ENCODE measurements at places on chromosomes 2 and 18.

- no peak for DNase-seq
Measured at GRCh38 chr2:18435426-18436037, 124.9 kb downstream of the RDH14 start.

GRCh38 chr2:59322870-59323269, 1081.7 kb upstream of the FANCL start:
- no peak for DNase-seq

DNA sequence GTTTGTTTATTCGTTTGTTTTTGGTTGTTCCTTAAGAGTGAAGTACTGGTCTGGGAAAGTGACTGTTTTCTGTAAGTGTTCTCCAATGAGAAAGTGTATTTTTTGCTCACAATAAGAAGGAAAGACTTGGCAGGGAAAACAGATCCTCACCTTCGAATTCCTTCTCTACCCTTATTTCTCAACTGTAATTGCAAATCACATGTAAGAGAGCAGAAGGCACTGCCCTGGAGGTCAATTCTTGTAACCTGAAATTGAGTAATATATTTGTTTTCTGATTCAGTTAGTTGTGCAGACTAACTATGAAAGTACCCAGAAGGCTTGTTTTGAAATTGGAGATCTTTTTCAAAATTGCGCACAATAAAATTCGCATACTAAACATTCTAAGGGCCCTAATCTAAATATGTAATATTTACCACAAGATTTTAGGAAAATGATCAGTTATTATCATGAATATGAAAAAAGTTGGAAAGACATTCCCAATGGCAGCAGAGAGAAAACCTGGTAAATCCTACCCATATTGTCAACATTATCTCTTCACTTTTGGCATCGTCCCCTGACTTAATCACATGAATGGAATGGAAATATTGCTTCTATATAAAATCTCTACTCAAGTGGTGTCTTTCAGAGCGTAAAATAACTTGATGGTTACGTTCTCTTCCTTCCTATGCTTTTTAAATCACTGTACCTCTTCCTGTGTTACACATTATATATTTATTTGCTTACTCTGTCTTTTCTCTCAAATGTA, 24.1 kb downstream of the TFPI start:
- DNase-seq = no peak

GRCh38 chr2:214807653-214808052, 1.8 kb downstream of the BARD1 start:
- no peak for DNase-seq

GRCh38 chr2:72183016-72183415, 35.4 kb upstream of the CYP26B1 start:
- no peak for DNase-seq

DNA sequence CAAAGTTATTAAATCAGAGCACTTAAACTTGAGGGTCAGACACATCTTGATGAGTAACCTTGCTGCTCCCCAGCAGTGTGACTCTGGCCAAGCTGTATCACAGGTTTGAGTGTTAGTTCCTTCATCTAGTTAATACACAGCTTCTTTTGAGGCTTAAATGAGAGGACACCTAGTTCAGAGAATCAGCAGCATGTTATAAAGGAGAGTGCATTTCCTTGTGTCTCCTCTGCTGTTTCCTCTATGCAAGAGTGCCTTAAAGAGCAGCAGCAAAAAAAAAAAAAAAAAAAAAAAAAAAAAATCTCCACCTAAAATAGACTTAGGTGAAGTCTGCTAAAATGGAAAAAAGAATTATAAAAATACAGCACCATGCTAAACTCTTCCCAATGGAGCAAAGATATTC, 261.9 kb downstream of the TCF4 start:
- no peak for DNase-seq

- no peak for DNase-seq
Measured at GRCh38 chr2:11945139-11946126, 199.0 kb downstream of the LPIN1 start.

GRCh38 chr18:2338601-2339000, 232.7 kb downstream of the METTL4 start:
- no peak for DNase-seq

DNA sequence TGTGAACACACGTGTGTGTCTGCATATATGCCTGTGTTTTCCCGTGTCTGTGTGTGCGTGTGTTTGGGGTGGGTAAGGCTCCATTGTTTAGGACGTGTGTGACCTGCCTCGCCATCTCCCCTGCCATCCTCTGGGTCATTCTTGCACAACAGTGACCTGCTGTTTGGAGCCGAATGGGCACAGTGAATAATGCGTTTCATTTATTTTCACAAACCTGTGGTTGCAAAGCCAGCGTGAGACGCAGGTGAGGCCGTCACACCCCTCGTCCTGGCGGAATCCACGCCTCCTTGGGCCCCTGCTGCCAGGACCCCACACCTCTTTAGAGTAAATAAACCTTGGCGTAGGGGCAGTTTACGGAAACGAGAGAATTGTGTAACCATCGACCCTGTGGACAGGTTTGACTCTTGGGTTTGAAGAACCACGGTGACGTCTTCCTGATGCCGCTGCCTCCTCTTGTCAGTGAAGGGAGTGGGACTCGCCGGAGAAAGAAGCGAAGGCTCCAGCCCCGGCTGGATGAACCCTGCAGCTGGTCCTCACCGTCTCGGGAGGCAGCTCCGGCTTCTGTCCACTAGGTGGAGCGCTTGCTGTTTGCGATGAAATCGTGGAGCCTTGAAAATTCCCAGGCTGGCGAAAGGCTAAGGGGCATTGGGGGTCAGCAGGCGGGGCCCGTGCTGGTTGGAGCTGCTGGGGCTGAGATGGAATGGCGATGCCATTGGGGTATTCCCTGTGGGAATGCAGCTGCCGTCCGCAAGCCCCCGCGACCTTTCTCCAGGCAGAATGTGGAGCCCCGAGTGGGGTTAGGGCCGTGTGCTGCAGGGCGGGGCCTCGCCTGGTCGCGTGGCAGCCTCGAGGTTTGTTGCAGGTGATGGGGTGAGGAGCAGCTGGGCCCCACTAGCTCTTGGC, 81.1 kb downstream of the RTP5 start:
- DNase-seq = no peak

GRCh38 chr2:27914805-27915175, 24.3 kb downstream of the BABAM2 start:
- DNase-seq = no peak

DNA sequence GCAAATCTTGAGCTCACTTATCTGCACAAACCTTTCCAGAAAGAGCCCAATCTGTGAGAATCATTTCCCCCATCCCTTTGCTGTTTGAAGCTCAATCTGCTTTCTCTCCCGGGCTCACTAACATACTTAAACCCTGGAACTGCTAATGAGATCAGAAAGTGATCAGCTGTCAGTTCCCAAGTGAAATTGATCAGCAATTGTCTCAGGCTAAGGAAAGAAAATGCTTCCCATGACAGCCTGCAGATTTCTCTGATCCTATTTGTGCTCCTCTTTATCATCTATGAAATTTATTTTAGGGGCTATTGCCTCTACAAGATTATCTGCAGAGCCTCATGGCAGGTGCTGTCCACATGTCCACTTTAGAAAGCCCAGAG, 239.0 kb upstream of the CXCR4 start:
- no peak for DNase-seq

DNA sequence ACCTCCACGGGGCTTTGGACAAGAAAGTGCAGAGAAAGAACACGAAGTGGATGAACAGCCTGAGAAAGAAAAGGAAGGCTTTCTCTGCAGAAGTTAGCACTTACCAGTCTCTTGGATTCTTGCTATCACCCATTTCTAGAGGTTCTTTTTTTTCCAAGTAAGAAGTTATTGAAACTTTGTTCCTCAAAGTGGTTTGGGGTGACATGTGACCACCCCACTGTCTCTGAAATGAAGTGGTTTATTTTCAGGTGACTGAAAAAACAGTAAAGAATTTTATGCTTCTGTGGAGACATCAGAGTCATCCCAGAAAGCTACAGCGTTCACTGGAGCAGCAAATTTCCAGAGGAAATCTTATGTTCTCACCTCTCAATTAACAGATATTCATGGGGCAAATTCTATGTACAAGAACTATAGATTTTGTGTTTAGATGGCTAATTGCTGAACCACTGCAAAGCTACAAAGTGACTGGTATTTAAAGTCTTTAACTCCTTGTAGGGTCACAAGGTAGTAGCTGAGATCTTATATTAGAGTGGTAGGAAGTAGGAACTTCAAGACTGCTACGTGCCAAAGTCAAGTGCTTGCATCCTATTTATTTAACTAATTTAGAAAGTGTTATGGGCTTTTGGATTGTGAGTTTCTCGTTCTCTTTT, 267.5 kb downstream of the TGIF1 start:
- no peak for DNase-seq

DNA sequence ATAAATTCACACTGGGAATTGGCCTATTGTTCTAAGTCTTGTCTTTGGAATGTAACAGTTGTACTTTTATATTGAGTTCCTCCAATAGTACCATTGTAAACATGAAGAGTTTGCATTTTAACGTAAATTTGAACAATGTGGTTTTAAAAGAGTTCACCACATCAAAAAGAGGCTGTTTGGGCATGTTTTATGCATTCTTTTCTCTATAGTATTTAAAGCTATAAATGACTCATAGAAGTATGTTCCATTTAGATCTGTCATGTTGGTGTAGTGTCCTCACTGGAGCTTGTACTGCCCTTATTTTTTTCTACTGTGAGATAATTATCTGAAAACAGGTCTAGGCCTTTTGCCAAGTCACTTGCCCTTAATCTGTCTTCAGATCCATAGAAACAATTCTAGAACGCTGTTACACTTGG, 141.9 kb downstream of the RHBDD1 start:
- no peak for DNase-seq

GRCh38 chr2:8214036-8214615, 467.7 kb upstream of the ID2 start:
- no peak for DNase-seq

GRCh38 chr2:219423652-219424377, 5.6 kb downstream of the DES start:
- DNase-seq = no peak

GRCh38 chr18:68316636-68317035, 398.3 kb downstream of the TMX3 start:
- no peak for DNase-seq

DNA sequence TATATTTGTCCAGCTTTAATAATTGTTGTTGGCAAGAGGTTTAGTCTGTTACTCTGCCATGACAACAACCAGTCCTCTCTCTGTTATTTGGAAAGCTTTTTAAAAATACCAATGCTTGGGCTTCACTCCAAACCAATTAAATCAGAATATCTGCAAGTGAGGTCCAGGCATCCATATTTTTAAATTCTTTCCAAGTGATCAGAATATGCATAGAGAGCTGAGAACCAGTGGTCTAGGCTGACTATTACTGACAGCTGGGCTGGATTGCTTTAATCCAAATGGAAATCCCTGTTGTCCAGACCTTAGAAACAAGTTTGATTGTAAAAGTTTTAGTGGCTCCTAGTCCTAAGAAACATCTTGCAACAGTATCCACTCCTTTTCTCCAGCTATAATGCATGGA, 1059.7 kb upstream of the ACVR2A start:
- no peak for DNase-seq

DNA sequence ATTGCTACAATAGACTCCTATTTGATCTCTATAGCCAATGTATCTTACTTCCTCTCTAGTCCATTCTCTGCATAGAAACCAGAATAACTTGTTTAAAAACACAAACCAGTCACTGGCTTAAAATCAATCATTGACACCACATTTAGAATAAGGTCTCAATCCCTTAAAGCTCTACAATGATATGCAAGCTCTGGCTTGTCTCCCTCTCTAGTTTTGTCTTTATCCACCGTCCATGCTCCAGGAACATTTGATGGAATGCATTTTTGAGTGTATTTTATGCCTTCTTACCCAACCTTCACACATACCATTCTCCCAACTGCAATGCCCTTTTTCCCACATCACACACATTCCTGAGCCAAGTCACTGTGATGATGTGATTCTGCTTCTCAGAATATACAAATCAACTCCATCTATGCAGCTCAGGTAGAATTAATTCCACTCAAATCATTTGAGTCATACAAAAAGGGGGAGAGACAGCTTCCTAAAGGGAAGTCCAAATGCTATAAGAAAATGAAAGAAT, 1107.2 kb downstream of the DPP10 start:
- no peak for DNase-seq

- DNase-seq = no peak
Measured at GRCh38 chr18:74183130-74183529, 34.8 kb downstream of the TIMM21 start.

GRCh38 chr2:95759481-95760246, 167.9 kb downstream of the TRIM43 start:
- DNase-seq = no peak

DNA sequence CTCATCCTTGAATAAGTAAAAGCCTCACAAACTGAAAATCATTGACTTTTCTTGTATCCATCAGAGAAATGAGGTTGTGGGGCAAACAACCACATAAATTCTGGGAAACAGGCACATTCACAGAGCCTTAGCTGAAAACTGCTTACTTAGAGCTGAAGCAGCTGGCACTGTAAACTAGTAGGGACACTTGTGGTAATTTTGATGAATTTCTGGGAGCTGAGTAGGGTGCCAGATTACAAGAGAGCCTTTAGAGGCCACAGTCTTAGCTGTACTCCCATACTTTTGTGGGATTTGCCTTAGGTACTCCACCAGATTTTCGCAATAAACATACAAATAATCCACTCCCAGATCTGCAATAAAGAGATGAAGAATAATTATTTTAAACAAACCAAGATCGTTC, 315.2 kb downstream of the TMX3 start:
- no peak for DNase-seq

- DNase-seq = no peak
Measured at GRCh38 chr2:223918671-223919134, 26.4 kb downstream of the WDFY1 start.

DNA sequence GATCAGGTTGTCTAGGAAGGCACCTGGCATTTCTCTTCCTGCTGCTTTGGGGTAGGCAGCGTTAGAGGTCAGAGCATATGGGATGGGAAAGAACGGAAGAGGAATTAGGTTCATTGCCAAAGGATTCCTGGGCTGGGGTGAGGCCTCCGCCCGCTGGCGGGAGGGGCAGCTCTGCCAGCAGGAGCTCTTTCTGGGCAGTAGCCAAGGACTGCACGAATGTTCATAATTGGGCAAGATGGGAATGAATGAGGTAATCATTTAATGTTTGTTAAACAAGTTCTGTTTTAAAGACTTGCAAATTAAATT, 253.9 kb downstream of the AGAP1 start:
- no peak for DNase-seq

GRCh38 chr2:29759360-29759759, 162.0 kb downstream of the ALK start:
- no peak for DNase-seq

- DNase-seq = no peak
Measured at GRCh38 chr2:211455216-211455841, 898.9 kb downstream of the CPS1 start.

DNA sequence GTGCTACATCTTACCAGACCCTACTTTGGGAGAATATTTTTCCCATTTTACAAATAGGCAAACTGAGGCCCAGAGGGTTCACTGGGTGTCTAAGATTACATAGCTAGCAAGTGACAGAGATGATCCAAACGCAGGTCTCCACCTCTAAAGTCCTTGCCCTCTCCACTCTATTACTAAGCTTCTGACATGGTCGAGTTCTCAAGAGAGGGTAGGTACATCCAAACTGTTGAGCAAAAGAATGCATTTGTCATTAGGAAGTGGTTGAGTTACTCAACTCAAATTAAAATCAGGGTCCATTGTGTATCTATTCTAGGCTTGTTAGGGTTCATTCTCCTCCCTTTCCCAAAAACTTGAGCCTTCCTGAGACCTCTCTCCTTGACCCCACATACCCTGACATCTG, 680.6 kb upstream of the FANCL start:
- no peak for DNase-seq
